CD4-positive, alpha-beta T cell (primary cell): ENCODE measurements at places on chromosomes 7 and 10. TPM values are rescaled to one million over a fixed set of nuclear protein-coding genes. Genes with fewer than 3 reads are reported as not detected.

The FBXL13 gene
- total RNA-seq: 0.89 TPM

The CYP2W1 gene
- total RNA-seq: not detected

The XRCC2 gene
- 0.41 TPM for total RNA-seq

The C1QL3 gene
- total RNA-seq: not detected

The NPY4R gene
- total RNA-seq: not detected

The TAS2R60 gene
- 0.61 TPM for total RNA-seq

The MICALL2 gene
- total RNA-seq: 1.9 TPM

The CCSER2 gene
- total RNA-seq: 148 TPM

The INSYN2A gene
- not detected for total RNA-seq

The SFRP5 gene
- total RNA-seq: not detected

The GLI3 gene
- total RNA-seq: 0.36 TPM

The MMP21 gene
- 0.16 TPM for total RNA-seq

The STRIP2 gene
- 0.14 TPM for total RNA-seq

The ACTL6B gene
- not detected for total RNA-seq

The ANKRD16 gene
- total RNA-seq: 1.4 TPM

The STOX1 gene
- 0.41 TPM for total RNA-seq

The FEZF1 gene
- not detected for total RNA-seq

The SEMA4G gene
- 1.1 TPM for total RNA-seq

The AS3MT gene
- total RNA-seq: 0.67 TPM

The LIPK gene
- not detected for total RNA-seq

The DYNC1I1 gene
- not detected for total RNA-seq

The NKX1-2 gene
- not detected for total RNA-seq

The DHTKD1 gene
- total RNA-seq: 5.1 TPM

The COMMD3 gene
- total RNA-seq: 51.0 TPM

The FKBP6 gene
- total RNA-seq: not detected

The SLC26A4 gene
- not detected for total RNA-seq

The HOXA1 gene
- total RNA-seq: 0.22 TPM

The CYP3A5 gene
- total RNA-seq: not detected

The BBS9 gene
- 16.0 TPM for total RNA-seq

The DRGX gene
- total RNA-seq: not detected

The SMKR1 gene
- total RNA-seq: 0.49 TPM

The MEOX2 gene
- total RNA-seq: not detected

The GPR26 gene
- not detected for total RNA-seq

The SFTPA1 gene
- total RNA-seq: not detected

The SPDYE2B gene
- not detected for total RNA-seq

The ECD gene
- total RNA-seq: 57.7 TPM

The GATAD1 gene
- 12.0 TPM for total RNA-seq

The GPRIN2 gene
- total RNA-seq: not detected

The PDCD11 gene
- 16.4 TPM for total RNA-seq

The PAPOLB gene
- not detected for total RNA-seq

The EIF4EBP2 gene
- 21.4 TPM for total RNA-seq
